ENCODE measurements at places on chromosomes 3 and 15.

GRCh38 chr3:171459942-171460724 lies at the start of gene TNIK:
Gene TNIK, minus strand, starts transcription at chr3:171460405. Its CDS starts 342 bp downstream, at chr3:171460063.
- DNase-seq, result peak; percentile 93

GRCh38 chr3:162285259-162285658 lies 788.7 kb downstream of the OTOL1 start:
- no peak for DNase-seq

DNA sequence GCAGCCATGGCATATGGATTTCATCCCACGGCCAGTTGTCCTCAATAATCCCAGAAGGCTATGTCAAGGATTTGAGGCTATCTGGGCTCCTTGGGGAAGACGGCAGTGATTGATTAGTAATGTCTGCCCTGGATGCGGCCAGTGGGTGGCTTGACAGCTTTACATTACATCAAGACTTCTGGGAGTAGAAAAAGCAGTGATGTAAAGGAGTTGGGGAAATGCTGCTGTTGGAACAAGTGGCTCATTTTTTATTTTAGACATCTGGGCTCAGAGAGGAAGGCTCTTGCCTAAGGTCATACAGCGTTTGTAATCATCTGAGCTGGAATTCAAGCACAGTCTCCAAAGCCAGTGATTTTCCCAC lies 94.1 kb downstream of the FLNB start:
- DNase-seq, result no peak

DNA sequence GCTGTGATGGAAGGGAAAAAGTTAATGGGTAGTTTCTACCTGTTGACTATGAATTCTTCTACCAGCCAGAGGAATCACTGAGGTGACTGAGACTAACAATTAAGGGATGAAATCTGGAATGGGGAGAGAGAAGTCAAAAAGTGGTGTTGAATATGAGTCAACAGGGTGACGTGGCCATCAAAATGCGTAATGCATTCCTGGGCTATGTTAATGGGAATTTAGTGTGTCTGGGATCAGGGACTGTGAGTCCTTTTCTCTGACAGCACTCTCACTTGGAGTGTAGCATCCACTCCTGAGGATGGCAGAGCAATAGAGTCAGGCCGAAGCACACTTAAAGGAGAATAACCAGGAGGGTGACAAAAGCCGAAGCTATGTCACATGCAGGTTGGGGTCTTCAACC lies 60.4 kb downstream of the MESD start:
- DNase-seq, result peak; percentile 93

GRCh38 chr3:29751647-29752314 lies 470.9 kb downstream of the RBMS3 start:
- no peak for DNase-seq

DNA sequence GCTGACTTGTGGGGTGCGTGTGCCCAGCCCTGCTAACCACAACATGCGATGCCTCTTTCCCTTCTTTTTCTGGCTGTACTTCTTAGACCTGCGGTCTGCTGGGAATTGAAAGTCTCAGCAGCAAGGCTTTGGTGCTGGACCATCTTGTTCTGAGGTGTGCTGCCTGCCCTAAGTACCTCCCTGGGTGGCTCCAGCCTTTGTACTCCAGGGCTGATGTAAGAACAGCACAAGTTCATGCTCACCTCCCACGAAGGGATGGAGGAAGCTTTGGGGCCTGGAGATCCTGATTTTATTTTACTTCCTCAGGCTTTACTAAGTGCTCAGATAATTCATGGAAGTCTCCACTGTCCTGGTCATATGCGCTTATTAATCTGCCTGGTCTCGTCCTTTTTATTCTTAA lies 28.9 kb downstream of the FAM43A start:
- no peak for DNase-seq

DNA sequence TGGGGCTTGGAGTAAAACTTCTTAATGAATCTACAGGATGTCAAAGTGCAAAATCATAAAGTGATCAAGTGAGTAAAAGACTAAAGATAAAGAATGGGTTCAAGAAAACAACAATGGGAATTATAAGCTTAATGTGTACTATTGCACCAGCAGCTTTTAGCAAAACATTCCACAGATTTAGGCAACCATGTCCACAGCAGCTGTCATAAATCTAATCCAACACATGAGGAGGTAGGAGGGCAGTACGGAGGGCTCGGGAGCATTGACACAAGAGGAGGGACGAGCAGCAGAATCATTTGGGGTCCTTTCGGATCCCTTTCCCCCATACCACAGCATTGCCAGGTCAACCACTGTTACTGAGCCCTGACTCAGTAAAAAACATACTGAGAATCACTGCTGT lies 464.3 kb upstream of the WNT5A start:
- no peak for DNase-seq

DNA sequence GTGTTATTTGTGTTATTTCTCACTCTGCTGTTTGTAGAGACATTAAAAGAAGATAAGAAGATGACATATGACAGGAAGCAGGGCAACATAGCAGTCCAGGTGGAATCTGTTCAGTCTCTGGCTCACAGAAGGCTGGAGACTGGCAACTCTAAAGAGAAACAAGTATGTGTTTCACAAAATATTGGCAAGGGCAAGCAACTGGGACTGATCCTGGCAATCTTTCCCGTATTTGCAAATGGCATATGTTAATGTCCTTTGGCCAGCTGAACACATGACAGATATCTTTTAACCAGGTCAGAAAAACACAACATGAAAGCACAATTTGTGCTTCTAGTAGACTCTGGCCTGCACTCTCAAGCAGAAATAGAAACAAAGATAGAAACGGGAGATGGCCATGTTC lies 1354.1 kb upstream of the EPHA6 start:
- no peak for DNase-seq

GRCh38 chr3:52527039-52527731 lies 6.5 kb downstream of the NT5DC2 start:
- DNase-seq, result peak; percentile 40

GRCh38 chr3:114362815-114363214 lies 69.0 kb downstream of the TIGIT start:
- DNase-seq, result peak; percentile 40

DNA sequence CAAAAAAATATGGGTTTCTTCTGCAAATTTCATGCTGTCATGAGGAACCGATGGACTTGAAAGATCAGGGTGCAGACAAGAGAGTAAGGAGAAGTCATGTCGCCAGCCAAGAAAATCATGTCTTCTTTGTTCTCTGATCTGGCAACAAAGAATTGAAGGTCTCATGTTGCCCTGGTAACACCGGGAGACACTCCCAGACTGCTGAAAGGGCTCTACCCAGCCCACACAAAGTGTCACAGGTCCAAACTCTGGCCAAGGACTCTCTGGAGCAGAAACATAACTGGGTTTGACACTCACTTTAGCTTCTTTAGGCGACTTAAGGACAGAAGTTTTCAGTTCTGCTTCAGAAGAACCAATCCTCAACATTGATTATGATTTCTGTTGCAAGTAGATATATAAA lies 42.9 kb downstream of the SIDT1 start:
- DNase-seq, result no peak

DNA sequence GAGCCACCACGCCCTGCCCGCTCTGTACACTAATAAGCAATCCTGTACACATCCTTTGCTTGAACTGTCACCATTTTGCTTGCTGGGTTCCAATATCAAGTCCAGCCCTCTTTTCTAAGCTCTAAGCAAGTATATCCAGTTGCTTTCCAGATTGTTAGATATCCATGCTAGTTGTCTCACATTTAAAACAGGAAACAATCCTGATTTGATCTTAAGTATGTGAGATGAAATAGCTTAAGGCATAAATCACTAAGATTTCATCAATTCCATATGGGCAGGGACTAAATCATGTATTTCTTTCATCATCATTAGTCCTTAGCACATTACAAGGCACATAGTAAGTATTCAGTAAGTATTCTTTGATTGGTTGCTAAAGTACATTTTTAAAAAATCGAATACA lies 16.2 kb downstream of the ATP11B start:
- peak; percentile 41 for DNase-seq

GRCh38 chr3:127908202-127908601 lies 6.8 kb upstream of the KBTBD12 start:
- DNase-seq, result no peak

DNA sequence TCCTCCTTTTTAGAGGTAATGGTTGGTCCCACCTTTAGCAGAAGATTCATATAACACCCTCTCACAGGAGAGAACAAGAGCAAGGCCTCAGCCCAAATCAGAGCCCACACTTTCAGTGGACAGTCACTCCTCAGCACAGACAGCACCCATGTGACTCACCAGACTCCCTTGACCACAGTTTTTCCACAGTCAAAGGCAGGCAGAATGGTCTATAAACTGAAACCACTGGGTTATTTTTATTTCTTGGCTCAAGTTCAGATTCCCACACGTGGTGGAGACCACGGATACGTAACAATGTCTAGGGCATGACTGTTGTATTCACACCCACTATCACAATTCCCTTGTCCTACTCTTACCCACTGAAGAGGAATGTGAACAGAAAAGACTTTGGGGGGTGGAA lies 237.8 kb upstream of the UBE2E1 start:
- peak; percentile 92 for DNase-seq

DNA sequence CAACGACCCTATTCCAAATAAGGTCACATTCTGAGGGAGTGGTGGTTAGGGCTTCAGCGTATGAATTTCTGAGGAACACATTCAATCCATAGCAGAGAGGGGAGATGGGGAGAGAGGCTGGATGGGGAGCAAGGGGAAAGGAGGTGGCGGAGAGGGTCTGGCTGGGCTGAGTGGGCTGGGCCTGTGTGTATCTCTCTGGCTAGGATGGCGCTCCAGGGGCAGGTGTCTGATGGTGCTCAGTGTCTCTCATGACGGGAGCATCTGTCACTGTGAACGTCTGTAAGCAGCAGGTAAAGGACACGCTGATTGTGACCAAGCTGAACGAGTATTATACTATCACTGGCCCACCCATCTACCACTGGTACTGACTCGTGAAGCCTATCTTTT lies 159.6 kb downstream of the XXYLT1 start:
- DNase-seq, result no peak

DNA sequence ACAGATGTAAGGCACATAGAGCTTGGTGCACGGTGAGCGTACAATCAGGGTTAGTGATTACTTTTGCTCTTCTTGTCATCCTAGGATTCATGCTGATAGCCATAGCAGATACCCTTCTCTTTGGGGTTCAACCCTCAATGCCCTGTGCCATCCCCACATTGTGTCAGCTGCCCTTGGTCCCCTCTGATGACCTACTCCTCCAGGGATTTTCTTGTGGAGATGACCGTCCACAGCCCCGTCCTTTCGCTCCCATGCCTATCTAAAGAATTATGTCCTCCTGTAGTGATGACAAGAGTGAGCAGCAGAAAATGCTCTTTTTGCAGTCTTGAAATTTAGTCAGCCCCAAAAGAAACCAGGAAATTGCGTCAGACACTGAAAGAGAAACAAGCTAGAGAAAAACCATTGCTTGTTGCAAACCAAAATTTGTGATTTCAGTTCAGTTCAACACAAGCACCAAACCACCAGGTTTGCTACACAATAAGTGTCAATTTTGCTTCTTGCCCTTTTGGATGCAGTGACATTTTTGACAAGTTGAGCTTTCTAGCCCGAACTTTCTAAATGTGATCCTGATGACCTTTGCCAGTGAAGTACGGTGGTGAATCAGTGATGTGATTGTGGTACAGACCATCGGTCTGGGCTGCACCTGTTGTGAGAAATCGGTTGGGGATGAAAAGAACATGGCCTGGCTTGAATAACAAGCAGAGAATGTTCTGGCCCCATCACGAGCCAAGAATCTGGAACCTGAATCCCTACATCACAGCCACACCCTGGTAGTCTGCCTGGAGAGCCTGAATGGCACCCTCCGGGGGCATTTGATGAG lies 41.3 kb downstream of the CMTM7 start:
- DNase-seq, result no peak

DNA sequence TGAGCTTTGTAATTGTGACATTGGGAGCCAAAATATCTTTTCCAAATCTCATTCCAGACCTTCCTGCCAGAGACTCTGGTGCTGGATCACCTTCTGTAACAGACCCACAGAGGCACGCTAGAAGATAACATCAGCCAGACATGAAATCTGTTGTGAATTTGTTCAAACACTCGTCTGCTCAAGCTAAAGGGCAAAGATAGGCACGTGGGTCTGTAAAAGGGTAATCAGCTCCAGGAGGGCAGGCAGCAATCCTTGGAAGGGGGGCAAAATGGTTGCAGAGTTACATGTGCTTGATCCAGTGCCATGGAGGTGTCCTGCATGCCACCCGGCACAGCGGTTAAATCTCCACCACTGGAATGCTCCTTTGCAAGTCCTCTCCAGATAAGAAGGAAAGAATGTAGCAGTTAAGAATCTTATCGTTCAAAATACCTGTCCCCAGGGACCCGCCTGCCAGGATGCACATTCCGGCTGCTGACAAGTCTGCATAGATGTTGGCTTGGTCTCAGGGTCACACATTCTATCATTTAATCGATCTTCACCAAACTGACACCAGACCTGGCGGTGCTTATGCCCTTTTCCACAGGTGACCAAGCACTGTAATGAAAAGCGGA lies 74.8 kb downstream of the ADAMTS9 start:
- DNase-seq, result no peak

GRCh38 chr15:60652245-60652644 lies 173.3 kb upstream of the ICE2 start:
- DNase-seq, result no peak

- DNase-seq, result no peak
These were observed 182.5 kb downstream of the TPRG1 start for GRCh38 chr3:189353988-189354889.

DNA sequence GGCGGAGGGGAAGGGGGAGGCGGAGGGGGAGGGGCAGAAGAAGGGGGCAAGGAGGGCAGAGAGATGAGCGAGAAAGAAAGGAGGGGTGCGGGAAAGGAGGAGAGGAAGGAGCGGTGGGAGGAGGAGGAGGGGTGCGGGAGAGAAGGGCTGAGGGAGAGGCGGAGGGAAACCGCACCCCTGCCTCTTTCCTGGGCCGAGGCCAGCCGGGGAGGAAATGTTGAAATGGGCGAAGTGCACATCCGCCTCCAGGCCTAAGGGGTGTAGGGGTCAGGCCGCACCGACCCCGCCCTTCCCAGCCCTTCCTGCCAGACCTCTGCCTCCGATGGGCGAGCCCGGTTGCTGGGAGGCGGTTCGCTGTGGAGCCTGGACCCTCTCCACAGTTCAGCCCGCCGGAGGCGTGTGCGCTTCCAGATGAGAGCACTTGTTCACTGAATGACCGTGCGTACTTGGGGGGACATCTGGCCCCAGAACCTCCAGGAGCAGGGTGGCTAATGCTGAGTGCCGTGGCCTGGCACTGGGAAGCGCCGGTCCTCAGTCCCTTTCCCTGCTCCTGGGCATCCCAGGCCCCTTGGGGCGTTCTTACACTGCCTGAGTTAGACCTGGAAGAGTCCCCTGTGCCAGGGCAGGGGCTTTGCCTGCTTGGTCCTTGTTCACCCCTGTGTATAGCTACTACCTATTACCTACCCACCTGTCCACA lies 110.3 kb upstream of the KLF13 start:
- DNase-seq, result peak; percentile 53
